ENCODE measurements at places on chromosomes 16 and 17.

DNA sequence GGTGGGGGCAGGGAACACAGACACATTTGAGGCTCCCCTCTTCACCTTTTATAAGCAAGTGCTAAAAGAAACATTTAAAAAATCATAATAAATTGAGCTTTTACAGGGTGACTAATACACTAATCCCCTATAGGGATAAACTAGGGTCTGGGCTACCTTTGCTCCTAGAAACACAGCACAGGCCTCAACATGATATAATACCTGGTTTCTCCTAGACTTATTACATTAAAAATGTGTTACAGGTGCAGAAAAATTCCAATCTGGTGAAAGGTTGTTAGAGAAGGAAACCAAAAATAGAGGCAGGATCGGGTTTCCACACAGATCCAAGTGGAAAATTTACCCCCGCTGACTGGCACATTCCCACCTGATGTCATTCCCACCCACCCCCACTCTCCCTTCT, 124.7 kb upstream of the NOG start:
- no peak for DNase-seq

GRCh38 chr17:56149266-56150036, 3.8 kb upstream of the ANKFN1 start:
- no peak for DNase-seq

DNA sequence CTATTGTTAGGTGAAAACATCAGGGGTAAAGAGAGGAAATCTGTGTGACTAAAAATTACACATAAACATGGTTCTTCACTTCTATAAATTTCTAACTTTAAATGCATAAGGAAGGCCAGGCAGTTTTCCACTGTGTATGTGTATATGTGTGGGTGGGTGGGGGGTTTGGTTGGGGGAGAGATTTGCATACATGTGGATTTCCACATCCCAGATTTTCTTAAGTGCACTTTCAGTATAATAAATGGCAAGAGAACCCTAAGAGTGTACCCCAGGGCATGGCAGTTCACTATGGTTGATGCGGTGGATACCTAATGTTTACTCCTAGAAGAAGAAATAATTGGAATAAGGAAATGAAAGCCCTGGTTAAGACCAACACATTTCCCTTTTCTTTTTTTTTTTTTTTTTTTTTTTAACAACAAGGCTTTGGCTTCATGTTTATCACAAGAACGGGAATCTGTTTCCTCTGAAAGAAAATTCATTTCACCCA, 451.8 kb upstream of the CCL2 start:
- no peak for DNase-seq

GRCh38 chr16:85761861-85762260, 11.0 kb upstream of the C16orf74 start:
- DNase-seq: no peak

GRCh38 chr16:17130733-17131132, 340.0 kb downstream of the XYLT1 start:
- no peak for DNase-seq

DNA sequence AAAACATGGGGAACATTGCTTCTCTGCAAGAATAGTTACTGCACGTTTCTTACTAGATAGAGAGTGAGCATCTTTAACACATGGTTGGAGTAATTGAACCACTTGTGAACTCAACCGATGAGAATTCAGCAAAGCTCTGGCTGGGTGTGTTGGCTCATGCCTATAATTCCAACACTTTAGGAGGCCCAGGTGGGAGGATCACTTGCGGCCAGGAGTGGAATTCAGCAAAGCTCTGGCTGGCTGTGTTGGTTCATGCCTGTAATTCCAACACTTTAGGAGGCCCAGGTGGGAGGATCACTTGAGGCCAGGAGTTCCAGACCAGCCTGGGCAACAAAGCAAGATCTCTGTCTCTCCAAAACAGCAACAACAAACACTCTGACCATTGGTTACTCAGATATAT, 865.9 kb downstream of the KCNJ2 start:
- DNase-seq: no peak

Measured in activated CD8-positive, alpha-beta T cell treated with anti-CD3 and anti-CD28 coated beads for 36 hours (primary cell).